Bone marrow (tissue), 2 donors: ENCODE measurements at places on chromosomes 6 and 20.

GRCh38 chr6:45462190-45463134, 84.7 kb upstream of the SUPT3H start:
- no peak for DNase-seq

- DNase-seq, result no peak
Observed at GRCh38 chr20:6756693-6757595, 10.5 kb upstream of the BMP2 start.

DNA sequence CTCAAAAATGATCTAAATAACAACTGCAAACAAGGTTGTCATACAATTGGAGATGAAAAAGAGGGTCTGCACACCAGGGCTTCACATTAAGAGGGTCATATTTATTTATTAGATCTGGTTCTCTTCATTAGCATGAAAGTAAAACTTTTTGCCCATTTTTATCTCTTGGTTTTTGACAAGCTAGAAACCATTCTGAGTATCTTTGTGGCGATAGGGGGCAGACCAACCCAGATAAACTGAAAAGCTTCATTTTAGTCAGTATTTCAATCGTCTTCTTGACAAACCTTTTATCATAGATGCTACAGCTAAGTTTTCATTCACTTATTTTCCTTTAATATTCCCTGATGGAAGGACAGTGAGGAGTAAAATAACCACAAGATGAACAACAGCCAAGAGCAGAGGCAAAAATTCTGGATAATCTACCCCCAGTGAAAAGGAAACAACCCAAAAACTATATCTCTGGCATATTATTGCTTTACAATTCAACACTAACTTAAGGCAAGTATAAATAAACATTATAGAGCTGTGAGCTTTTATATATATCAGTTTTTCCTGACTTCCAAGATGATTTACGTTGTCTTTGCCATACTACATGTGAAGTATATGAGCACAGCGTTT, 45.2 kb downstream of the THEMIS start:
- no peak for DNase-seq

- DNase-seq, result no peak
Observed at GRCh38 chr6:146938266-146938665, 266.0 kb upstream of the STXBP5 start.

DNA sequence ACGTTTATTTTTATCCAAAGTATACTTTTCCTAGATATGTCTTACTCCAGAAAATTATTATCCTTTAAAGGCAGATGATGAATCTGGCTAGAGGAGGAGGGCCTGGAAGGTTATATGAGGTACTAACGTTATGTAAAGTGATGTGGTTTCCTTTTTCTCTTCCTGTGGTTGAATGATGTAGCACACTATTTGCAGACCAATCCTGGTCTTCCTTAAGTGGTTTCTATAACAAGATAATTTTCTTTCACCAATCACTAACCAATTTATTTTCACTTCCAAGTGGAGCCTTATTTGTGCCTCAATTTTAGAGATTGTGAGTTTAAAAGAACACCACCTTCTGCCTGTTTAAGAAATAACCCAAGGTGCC, 154.6 kb upstream of the SOX4 start:
- no peak for DNase-seq

DNA sequence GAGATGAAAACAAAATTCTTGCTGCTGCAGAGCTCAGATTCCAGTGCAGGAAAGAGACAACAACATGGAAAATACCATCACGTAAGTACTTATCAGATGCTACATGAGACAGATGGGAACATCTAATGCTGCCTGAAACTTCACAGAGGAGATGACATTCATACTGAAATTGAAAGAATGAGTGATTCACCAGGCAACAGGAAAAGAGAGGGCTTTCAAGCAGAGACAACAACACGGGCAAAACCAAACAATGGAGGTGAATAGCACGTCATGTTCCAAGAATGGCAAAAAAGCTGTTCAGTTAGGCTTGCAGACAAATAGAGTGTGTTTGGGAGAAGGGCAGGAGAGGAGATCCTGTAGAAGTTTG, 39.3 kb downstream of the GTF2H5 start:
- no peak for DNase-seq

GRCh38 chr20:25120457-25120856, 38.5 kb upstream of the VSX1 start:
- DNase-seq, result no peak

DNA sequence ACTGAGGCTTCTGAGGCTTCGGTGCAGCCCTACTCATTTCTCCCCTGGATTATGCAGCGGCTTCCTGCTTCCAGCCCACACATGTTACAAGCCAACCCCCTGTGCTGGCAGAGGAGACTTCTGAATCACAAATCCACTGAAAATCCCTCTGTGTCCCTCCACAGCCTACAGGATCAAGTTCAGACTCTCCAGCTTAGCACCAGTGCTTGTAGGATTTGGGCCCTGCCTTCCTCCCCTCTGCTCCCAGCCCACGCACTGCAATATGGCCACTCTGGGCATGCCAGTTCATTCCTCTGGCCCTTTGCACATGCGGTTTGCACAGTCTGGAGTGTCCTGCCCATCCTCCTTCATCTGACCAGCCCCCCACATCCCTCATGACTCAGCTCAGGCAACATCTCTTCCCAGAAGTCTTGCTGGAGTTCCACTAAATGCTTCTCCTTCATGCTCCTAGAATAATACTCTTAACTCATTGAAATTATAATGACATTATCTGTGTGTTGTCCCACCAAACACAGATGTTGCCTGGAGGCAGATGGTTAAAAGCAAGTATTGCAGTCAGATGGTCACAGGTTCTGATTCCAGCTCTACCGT, 15.9 kb upstream of the MDGA1 start:
- DNase-seq, result no peak

DNA sequence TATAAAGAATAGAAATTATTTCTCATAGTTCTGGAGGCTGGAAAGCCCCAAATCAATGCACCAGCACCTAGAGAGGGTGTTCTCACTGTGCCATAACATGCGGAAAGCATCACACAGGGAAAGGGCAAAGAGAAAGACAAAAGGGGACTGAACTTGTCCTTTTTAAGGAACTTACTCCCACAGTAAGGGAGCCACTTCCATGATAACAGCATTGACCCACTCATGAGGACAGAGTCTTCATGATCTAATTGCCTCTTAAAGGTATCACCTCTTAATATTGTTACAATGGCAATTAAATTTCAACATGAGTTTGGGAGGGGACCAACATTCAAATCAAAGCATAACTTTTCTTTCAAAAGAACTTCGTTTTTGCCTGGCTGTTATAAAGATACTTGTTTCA, 582.2 kb upstream of the ARID1B start:
- no peak for DNase-seq

DNA sequence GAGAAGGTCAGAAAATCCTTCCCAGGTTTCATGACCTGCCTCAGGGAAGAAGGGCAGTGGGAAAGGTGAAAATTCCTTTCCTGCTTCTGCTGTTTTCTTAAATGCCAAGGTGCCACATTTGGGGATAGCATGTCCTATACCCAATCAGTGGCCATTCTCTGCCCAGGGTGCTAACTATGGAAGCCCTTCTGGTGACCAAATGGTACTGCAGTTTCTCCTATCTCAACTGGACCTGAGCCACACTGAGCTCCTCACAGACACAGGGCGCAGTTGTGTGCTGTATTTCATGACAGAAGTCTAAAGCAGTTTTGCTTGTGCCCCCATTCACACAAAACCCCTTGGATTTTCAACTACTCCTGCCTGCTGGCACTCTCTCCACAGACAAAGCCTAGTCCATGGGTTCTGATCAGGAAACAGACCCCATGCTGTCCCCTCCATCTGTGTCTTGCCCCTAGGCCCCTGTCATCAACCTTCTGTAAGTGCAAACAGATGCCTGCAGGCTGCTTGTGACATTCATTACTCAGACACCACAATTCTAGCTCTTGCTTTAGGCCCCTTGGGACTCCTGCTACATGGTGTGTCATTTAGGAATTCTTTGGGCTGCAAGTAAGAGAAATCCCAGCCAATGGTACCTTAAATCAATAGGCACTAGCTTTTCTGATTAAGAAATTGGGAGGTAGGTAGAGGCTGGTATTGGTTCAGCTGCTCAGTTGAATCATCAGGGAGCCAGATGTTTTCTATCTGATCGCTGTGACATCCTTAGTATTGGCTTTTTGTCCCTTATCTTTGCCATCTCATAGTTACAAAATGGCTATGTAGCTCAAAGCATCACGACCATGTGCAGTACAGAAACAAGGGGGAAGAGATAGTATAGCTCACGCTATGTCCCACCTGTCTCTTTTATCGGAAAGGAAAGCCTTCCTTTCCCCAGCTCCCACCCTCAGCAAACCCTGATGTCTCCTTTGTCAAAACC, 147.8 kb downstream of the CD83 start:
- DNase-seq, result no peak

GRCh38 chr6:156658966-156659821, 118.0 kb upstream of the ARID1B start:
- DNase-seq, result no peak
